ENCODE measurements at places on chromosomes 5 and 9.

GRCh38 chr5:157222506-157223230 is 42.0 kb downstream of the ITK start:
- peak; percentile 11 for DNase-seq

DNA sequence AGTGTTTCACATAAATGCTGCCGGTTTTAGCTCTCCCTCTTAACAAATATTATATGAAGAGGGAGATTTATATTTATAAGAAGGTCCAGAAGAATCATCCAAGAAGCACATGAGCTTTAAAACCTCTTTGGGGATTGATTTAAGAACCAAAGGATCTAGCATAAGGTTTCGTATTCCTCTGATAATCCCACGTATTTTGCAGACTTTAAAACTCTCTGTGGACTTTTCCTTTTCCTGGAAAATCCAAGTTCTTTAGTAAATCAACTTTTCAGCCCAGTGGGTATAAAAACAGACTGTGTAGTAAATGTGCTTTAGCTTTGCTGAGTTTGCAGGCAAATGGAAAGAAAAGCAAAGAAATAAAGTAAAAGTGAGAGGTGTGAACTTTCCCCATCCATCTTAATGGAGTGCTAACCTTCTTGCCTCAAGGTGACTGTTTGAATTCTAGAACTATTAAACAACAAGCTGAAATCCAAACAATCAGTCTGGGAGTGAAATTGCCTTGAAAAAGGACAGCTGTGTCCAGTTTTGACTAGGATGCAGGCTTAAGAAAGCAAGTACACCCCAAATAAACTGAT is 363.4 kb upstream of the SLC24A2 start:
- DNase-seq, result no peak

DNA sequence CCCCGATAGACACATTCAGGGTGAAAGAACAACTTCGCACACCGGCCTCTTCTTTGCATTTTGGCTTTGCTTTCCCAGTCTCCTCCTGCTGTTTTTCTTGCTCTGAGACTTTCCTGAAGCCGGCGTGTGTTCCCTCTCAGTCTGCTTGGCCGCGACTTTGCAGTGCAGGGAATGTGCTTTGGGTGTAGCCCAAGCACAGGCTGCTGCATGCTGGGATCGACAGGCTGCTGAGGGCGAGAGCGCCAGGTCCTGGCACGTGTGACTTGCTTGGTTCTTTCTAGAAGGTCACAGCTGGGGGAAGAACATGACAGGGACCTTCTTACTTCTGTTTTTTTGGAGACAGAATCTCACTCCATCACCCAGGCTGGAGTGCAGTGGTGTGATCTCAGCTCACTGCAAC is 40.6 kb downstream of the TENT4A start:
- no peak for DNase-seq

- no peak for DNase-seq
These were observed 6.8 kb upstream of the PAEP start for GRCh38 chr9:135554718-135555117.

DNA sequence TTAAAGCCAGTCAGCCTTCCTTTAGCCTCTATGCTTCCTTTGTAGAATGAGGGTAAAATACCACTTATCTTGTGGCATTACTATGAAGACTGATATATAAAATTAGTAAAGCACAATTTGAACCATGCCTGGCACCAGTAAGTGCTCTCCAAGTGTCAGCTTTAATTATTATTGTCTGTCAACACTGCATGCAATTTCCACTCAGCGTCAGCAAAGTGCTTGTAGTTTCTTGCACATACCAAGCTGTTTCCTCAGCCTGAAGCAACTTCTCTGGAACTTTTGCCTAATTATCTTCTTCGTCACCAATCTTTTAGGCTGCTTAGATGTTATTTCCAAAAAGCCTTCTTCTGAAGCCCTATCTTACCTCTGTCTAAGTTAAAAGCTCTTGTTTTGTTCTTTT is 177.3 kb downstream of the CDC42SE2 start:
- DNase-seq, result no peak

DNA sequence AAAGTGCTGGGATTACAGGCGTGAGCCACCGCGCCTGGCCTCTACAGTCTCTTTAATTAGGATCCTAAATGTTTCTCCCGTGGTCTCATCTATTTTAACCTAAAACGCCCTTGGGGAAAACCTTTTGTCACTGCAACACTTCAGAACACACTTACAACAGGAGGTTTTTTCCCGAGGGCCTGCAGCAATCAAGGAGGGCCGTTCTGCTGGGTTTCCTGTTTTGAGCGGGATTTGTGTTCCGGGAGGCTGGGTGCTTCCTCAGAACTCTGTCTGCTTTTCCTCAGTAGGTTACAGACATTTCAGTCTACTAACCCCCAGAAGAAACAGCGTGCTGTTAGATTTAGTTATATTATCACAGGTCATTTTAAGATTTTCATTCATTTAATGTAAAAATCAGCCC is 65.4 kb upstream of the IRX4 start:
- no peak for DNase-seq

DNA sequence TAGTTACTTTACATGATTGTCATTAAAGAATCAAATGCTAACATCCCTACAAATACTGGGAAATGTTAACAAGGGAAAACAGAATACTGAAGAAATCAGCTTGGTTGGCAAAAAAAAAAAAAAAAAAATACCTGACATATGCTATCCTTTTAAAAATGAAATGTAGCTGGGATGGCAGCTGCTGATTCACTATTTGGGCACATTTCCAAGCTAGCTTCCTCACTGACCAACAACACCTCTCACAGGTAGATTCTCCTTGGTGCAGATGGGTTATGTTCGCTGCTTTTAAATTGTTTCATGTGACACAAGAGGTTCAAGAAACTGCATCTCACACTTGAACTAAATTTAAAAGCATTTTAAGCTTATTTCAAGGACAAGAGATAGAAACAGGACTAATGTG is 6.1 kb upstream of the PRUNE2 start:
- no peak for DNase-seq

- DNase-seq, result no peak
These were observed 185.3 kb downstream of the IRX1 start for GRCh38 chr5:3780907-3781306.

- no peak for DNase-seq
These were observed 88.5 kb downstream of the IRX1 start for GRCh38 chr5:3684118-3684517.

GRCh38 chr5:16759147-16759773 is 142.5 kb upstream of the RETREG1 start:
- no peak for DNase-seq

DNA sequence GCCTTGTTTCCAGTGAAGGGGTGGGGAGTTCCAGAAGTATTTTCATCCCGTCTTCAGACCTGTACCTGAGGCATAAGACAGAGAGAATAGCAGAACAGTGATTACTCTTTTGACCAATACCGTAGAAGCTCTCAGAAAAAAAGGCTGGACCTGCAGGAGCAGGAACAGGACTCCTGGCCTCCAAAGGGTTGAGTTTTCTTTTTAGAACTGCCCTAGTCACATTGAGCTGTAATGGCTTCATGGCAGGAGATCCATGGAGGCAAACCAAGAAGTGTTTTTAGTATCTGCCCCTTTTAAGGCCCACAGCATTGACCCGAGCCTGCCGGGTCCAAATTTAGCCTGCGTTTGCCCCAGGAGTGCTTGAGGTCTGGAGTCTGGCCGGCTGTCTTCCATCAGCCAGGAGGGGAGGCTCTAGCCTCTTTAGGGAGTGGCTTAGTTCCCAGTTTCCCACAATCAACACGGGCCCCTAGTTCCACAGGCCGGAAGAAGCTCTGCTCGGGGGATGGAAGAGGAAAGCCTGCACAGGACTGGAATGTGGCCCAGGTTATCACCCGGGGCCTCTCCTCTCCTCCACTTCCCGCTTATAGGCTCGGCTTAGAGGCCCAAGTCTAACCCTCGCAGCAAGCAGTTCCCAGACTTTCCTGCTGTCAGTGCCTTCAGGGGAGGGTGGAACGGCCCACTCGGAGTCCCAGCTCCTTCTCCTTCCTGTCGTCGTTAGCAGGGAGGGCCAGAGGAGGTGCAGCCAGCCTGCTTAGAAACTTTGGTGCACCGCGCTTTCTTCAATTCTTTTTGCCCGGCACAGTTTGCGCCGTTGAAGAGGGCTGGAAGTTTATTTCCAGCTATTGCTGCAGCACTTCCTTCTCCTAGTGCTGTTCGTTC is 80.7 kb downstream of the C9orf152 start:
- DNase-seq, result peak; percentile 36

DNA sequence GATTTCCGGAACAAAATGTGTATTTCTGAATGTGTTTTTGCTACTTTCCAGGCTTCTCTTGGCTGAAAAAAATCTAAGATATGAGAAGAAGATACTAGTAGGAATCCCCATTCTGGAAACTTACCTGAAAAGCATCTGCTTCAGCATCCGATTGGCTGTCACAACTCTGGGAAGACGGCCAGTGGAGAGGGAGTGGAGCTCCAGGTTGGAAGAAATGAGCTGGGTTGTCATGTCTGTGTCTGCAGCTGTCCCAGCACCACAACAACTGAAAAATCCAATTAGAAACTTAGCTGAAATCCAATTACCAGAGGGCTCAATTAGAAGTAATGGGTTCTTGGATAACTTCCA is 3.0 kb downstream of the PSMB7 start:
- DNase-seq, result no peak

DNA sequence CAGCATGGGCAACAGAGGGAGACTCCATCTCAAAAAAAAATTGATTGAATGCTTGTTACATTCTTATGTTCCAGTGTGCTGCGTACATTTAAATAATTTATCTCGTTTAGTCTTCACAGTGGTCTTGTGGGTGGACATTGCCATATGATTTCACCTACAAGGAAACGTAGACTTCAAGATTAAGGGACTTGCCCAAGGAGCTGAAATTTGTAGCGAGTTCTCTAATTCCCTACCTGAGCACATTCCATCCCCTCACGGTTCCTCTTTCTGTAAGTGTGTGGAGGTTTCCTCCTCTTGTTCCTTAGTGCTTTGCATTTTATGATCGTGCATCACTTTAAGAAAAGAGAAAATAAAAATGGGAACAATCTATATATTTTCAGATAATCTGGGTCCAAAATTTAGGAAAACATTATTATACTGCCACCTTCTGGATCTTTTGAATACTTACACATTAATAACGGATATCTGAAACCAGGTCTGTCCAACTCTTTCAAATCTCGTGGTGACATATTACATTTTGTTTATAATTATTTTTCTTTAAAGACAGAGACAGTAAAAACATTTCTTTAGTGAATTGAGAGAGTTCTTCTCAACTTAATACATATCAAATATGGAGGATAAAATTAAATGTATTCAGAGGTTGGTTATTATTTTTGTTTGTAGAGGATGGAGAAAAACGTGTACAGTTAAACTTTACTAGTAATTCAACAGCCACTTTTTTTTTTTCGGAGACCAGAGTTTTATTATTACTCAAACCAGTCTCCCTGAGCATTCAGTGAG is 29.9 kb upstream of the C7 start:
- peak; percentile 58 for DNase-seq

GRCh38 chr9:117245175-117245829 is 169.6 kb downstream of the ASTN2 start:
- no peak for DNase-seq

DNA sequence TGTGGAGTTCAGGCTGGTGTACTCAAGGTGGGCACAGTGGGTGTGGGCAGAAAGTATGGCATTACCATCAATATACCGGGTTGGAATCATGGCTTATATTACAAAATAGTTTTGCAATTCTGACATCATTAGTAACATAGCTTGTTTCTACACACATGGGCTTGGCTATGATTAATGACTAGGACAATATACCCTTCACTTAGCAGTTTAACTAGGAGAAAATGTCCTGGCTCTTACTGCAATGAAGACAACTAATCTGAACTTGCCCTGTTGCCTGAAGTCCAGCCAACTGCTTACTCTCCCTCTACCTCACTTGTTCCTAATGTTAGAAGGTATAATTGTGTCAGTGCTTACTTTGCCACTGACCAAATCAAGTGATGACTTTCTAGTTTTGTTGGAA is 612.5 kb downstream of the EFNA5 start:
- no peak for DNase-seq

- peak; percentile 14 for DNase-seq
These were observed 44.8 kb downstream of the ANXA2R start for GRCh38 chr5:42995360-42995751.
